ENCODE measurements at places on chromosomes 12 and 14. TPM values are rescaled to one million over a fixed set of nuclear protein-coding genes. Genes with fewer than 3 reads are reported as not detected.
A peak's percentile ranks its signal among the peaks of the same experiment; 100 is the strongest.

DNA sequence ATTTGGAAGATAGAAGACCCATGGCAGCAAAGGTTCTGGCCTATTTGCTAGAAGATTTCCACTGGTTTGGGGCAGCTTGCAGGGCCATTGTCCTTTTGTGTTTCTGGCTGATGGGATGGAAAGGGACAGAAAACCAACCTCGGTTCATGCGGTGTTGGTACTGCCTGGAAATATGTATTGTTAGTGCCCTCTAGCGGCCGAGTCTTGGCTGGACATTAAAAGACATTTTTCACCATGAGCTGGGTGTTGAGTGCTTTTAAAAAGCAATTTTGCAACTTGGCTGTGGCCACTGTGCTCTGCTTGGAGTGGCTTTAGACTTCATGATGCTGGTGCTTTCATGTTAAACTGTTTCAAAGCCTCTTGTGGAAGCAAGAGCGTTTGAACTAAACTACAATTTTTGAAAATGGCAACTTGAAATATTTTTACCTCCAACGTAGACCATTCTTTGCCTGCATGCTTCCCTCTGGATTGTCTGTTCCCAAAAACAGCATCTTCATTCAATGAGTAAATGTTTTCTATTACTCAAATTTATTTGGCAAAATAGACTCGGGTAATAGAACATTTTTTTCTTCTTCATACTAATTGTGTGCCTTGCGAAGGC is 102.7 kb upstream of the TBX5 start:
- DNase-seq, result peak; percentile 71

DNA sequence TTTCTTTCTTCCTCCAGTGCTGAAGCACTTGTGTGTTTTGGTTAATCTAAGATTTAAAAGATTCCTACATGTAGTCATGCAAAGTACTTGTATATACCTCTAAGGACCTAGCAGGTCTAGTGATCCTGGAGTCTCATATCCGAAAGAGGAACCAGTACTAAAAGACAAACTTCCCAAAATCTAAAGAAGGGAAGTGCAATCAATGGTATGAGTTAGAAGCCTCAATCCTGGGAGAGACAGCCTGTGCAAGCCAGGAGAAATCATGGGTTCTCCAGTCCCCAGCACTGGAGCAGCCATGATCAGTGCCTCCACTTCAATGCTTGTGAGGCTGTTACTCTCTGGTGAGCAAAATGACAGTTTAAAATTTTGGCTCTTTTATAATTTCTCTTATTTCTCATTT is 277.4 kb downstream of the DAD1 start:
- DNase-seq, result no peak

DNA sequence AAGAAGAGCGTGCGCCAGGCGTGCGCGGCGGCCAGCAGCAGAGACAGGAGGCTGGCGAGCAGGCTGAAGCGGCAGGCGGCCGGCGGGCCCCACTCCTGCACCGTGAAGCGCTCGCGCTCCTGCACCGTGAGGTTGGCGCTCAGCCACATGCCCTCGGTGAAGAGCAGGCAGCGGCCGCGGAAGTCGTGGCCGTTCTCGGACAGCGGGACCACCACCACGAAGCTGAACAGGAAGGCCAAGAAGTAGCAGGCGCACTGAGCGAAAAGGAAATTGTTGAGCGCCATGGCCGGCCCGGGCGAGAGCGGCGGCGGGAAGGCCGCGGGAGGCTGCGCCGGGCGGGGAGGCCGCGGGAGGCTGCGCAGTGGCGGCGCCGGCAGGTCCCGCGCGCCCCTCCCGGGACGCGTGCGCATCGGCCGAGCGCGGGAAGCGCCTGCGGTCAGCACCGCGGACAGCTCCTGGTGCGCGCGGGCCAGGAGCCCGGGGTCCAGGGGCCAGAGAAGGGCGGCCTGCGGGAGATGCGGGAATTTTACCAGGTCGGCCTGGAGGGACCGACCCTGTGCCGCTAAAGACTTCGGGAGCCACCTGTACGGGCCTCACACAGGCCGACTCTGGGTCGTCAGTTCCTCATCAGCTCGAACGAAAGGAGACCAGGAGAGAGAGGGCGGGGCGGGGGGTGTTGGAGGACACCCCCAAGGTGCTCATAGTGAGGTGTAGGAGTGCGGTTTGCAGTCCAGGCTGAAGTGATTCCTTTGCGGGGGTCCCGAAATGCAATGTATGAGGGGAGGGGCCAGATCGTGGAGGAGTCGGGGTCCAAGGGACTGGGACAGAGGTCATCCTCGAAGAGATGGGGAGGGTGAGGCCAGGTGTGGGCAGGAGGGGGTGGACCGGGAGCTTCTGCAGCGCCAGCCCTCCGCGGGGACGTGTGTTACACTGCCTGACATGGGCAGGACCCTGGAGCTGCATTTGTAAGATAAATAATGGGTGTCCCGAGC is at the start of gene TMEM179:
Gene TMEM179 (minus strand): TSS at position 315 of the 992 bp plus-strand sequence. CDS start 31 bp downstream, at position 284.
- no peak for DNase-seq

DNA sequence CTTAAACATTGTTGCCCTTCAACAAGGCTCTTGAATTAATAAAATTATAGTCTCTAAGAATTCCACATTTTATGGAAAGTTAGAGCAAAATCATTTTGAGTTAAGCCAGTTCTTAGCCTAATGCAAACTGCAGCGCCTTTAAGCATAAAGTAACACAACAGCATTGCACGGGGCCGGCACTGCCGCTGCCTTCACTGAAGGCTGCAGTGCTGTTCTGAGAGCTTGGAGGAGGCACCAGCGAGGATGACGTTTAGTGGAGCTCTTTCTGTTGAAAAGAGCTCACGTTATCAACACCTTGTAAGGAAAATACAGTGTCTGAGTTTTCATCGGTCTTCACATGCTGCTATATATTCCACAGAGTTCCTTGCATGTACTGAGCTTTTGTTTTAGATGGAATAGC is 38.3 kb upstream of the DYNC1H1 start:
- no peak for DNase-seq

DNA sequence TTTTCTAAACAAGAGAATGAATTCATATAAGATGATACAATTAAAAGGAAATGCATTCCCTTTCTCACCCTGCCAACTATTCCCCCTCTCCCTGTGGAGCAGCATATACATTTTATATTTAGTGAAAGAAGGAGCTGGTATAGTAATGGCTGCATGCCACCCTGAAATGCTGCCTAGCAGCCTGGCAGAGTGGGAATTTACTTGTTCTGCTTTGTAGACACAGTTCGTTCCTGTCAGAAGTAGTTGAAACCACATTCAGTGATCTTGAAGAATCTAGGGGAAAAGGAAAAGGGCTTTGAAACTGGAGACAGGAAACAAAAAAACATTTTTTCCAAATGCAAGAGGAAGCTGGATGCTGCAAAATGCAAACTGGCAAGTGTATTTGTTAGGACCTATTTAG is 176.0 kb upstream of the PLEKHA5 start:
- no peak for DNase-seq

DNA sequence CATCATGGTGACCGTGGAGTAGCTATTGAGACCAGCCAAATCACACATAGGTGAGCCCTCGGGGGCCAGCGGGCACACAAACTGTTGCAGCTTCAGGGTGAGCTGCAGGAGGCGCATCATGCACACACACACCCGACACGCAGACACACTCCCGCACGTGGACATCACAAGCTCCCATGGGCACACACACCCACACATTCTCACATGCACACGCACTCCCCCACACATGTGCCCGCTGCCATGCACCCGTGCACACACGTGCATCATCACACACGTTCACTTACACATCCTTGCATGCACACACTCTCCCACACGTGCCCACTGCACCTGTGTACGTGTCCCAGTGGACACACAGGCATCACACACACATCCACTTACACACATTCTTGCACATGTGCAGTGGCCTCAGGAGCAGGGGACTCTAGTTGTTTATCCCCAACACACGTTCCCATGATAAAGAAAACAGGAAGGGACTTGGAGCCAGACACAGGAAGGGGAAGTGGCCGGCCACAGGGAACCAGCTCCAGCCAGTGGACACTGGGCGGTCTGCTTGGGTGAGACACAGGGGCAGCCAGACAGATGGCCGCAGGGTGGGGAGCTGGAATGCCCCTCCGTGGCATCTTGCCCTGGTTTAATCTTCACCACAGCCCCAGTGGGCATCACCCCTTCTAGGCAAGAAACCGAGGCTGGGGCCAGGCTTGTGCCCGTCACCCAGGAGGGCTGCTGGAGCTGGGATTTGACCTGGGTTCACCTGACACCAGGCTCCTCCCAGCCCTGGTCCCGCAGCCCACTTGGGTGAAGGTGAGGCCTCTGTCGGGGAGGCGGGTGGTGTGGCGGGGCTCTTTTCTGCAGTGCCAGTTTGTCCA is 49.7 kb downstream of the CYP46A1 start:
- no peak for DNase-seq

DNA sequence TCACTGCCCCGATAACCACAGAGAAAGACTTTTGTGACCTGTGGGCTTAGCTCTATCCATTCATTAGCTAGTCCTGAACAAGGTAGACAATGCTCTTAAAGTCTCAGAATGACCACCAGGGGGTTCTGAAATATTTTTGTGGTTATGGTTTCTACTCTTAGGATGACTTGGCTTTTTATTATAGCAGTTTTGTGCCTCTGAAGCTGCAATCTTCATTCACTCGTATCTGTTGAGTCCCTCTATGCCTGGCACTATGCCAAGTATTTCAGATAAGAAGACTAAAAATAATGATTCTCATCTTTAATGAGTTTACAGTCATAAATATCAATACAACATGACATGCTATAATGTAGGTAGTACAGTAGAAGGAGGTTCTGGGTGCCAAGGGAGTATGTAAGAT is 130.8 kb upstream of the TRHDE start:
- no peak for DNase-seq

GRCh38 chr12:65962921-65963861 is 138.9 kb downstream of the HMGA2 start:
- no peak for DNase-seq

- DNase-seq, result no peak
Observed at GRCh38 chr14:104116756-104117340, 21.5 kb upstream of the KIF26A start.

- no peak for DNase-seq
Observed at GRCh38 chr14:98692832-98693231, 579.2 kb downstream of the BCL11B start.

- DNase-seq, result peak; percentile 99
Observed at GRCh38 chr14:77041881-77042545, 13.5 kb upstream of the IRF2BPL start.

GRCh38 chr12:72753571-72753970 is 481.4 kb downstream of the TRHDE start:
- peak; percentile 20 for DNase-seq

DNA sequence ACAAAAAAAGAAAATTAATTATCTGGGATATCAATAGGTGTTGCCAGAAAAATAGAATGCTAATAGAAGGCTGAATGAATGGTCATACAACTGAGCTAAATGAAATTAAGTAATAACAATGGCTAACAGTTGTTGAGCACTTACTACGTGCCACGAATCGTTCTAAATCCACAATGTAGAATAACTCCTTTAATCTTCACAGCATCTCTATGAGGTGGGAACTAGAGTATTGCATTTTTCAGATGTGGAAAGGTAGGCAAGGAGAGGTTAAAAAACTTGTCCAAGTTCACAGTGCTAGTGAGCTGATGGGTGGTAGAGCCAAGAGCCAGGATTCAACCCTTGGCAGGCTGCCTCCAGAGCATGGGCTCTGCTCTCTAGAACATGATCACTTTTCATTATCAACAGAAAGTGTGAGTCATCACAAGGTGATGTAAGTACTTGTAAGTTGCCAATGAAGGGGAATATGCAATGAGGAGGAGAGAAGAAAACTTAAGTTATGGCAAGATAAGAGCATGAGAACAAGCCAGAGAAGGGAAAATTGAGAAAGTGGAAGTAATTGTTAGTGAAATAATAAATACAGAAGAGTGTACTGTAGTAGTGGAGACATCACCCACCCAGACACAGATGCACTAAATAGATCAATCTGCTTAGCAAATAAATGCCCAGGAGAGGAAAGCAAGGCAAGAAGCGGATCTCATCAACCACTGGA is 122.1 kb downstream of the PRKD1 start:
- peak; percentile 66 for DNase-seq

DNA sequence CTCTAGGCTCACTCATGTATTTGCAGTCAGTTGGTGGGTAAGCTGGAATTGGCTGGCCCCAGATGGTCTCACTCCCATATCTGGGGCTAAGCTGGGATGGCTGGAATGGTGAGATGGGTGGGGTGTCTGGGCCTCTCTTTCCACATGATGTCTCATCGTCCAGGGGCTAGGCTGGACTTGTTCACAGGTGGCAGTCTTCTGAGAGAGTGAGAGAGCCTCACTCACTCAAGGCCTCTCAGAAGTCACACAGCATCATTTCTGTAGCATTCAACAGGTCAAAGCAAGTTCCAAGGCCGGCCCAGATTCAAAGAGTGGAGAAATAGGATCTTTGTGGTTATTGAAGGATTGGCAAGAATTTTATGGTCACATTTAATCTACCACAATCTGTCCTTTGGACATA is 102.7 kb downstream of the UNC79 start:
- no peak for DNase-seq

GRCh38 chr14:66487164-66487563 is 993 bp downstream of the CCDC196 start:
- DNase-seq, result peak; percentile 35

DNA sequence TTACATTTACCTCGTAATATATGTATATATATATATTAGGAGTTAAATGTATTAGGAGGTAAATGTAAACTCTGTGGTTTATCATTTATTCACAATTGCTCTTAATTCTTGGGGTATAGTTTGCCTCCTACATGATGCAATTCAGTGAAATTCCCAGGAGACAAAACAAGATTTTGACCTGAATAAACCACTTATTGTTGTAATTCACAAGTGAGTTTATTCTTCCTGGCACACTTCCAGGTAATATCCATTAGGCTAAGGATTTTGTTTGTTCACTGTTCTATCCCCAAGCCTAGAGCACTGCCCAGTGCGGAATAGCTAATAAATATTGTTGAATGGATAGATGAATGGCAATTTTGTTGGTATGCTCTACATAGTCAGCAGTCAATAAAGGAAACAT is 3.0 kb downstream of the SMIM10L1 start:
- DNase-seq, result no peak

GRCh38 chr12:118827047-118827446 is 154.3 kb upstream of the SRRM4 start:
- no peak for DNase-seq

MARK3 gene
- total RNA-seq, result 87.4 TPM

CEP128 gene
- total RNA-seq, result 2.5 TPM

GLT1D1 gene
- total RNA-seq, result not detected

DIO2 gene
- 30.7 TPM for total RNA-seq

ACVRL1 gene
- 0.52 TPM for total RNA-seq

CPNE6 gene
- total RNA-seq, result not detected

TMEM117 gene
- 25.6 TPM for total RNA-seq

TAC3 gene
- total RNA-seq, result not detected

VWF gene
- total RNA-seq, result 0.16 TPM

ADAMTS20 gene
- total RNA-seq, result 0.31 TPM

APOLD1 gene
- total RNA-seq, result 5.1 TPM

MMP19 gene
- total RNA-seq, result 8.6 TPM

NINJ2 gene
- 0.13 TPM for total RNA-seq

CCDC38 gene
- total RNA-seq, result not detected

HNRNPA1 gene
- total RNA-seq, result 183 TPM

FSCB gene
- total RNA-seq, result not detected

RTL1 gene
- not detected for total RNA-seq

FBLN5 gene
- total RNA-seq, result 7.3 TPM
